ENCODE measurements at places on chromosomes 13 and 19. TPM values are rescaled to one million over a fixed set of nuclear protein-coding genes. Genes with fewer than 3 reads are reported as not detected.

MUC16 gene
- total RNA-seq = not detected

FAM83E gene
- total RNA-seq = 0.56 TPM

RFPL4AL1 gene
- under 0.01 TPM for total RNA-seq

NCR1 gene
- not detected for total RNA-seq

DCLK1 gene
- total RNA-seq = 2.1 TPM

SUGP1 gene
- 27.4 TPM for total RNA-seq

CGB3 gene
- total RNA-seq = not detected

COX7A1 gene
- 70.5 TPM for total RNA-seq
